CD8-positive, alpha-beta memory T cell (primary cell): ENCODE measurements at places on chromosomes 11 and 22. TPM values are rescaled to one million over a fixed set of nuclear protein-coding genes. Genes with fewer than 3 reads are reported as not detected.

DNA sequence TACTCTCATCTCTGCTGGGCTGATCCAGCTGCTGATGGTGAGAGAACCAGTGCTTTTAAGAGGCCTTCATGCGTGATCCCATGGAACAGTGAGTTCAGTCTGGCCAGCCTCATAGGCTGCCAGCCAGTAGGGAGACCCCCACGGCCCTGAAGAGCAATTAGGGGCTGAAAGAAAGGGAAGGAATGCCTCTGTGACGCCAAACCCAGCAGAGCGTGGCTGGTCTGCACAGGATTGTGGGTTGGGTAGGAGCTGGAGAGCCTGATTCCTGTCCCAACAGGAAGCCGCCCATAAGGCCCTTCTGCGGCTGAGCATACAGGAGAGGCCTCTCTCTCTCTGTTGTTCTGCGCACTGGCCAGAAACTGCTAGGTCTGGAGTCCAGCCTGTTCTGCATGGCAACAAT is 181.5 kb upstream of the E2F8 start:
- no peak overlapping the region for H3K4me3 ChIP-seq
- no peaks in the 10 kb centered on the region for H3K36me3 ChIP-seq
- no peaks in the 10 kb centered on the region for H3K4me1 ChIP-seq
- no peaks in the 10 kb centered on the region for H3K27me3 ChIP-seq

- no peak for DNase-seq
- H3K4me3 ChIP-seq, result no peak overlapping the region
- H3K27ac ChIP-seq, result no peak overlapping the region
- no peaks in the 10 kb centered on the region for H3K36me3 ChIP-seq
These were observed 4.2 kb downstream of the STARD10 start for GRCh38 chr11:72789493-72790131.

- peaks cover 14% of the 10 kb centered on the region for H3K4me1 ChIP-seq
- H3K27ac ChIP-seq, result peak overlapping the region; percentile 70
- H3K4me3 ChIP-seq, result peak overlapping the region; percentile 68
- H3K36me3 ChIP-seq, result no peaks in the 10 kb centered on the region
These were observed 18.8 kb upstream of the INCENP start for GRCh38 chr11:62104816-62105653.

- no peak overlapping the region for H3K4me3 ChIP-seq
- no peaks in the 10 kb centered on the region for H3K27me3 ChIP-seq
- peak overlapping the region; percentile 25 for H3K27ac ChIP-seq
- DNase-seq, result no peak
- no peaks in the 10 kb centered on the region for H3K36me3 ChIP-seq
- H3K4me1 ChIP-seq, result peaks cover 91% of the 10 kb centered on the region
These were observed 28.6 kb downstream of the PTPRJ start for GRCh38 chr11:48008951-48009270.

GRCh38 chr11:19176629-19177186 is 25.1 kb downstream of the CSRP3 start:
- H3K27ac ChIP-seq, result no peak overlapping the region
- DNase-seq, result no peak
- no peaks in the 10 kb centered on the region for H3K27me3 ChIP-seq
- no peaks in the 10 kb centered on the region for H3K4me1 ChIP-seq
- H3K36me3 ChIP-seq, result peaks cover 11% of the 10 kb centered on the region

DNA sequence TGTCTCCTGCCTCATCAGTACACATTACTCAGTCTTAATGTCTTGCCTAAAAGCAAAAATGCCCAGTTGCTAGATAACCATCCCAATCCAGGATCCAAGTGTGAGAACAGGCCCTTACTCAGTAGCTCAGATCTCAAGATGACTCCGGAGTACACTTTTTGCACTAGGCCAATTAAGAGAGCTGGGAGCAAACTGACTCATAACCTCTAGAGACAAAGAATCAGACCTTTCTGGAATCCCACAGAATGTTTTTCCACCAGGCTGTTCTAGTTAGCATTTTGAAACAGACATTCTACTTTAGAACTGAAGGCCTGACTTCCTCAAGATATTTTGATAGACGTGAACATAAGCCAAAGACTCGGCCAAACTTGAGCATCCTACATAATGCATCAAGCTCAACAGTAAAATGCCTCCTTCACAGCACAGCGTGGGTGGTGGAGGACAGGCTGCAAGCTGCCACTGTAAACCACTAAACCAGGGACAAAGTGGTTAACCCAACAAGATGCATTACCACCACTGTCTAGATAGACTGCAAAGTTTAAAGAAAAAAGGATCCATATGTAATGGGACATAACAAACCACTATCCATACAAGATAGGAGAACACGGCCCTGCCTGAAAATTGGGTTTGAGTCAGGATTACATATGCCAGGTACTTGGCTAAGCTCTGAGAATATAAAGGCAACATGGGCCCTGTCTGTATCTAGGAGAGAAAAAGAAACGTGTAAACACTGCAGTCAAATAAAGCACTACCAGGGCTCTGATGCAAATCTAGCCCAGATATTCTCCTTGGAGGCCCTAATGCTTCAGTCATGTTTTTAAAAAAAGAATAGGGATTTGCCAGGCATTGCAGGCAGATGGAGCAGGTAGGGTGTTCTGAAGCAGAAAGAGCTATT is 48.3 kb downstream of the MYH9 start:
- peaks cover 98% of the 10 kb centered on the region for H3K4me1 ChIP-seq
- no peak overlapping the region for H3K27ac ChIP-seq
- no peak for DNase-seq
- no peaks in the 10 kb centered on the region for H3K27me3 ChIP-seq
- H3K4me3 ChIP-seq, result no peak overlapping the region

DNA sequence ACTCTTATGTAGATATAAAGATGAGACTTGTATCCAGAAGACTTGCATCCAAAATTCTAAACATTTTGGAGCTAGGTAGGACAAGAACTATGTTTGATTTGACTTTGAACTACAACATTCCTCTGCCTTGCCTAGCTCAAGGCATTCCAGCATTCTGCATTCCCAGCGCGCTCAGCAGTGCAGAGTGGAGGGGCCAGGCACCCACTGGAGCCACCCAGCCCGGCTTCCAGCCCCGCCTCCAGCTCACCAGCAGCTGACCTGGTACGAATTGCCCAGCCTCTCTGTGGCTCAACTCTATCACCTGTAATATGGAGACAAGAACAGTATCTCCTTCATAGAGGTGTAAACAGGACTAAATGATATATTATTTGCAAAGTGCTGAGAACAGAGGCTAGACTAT is 28.8 kb downstream of the PRDM10 start:
- no peaks in the 10 kb centered on the region for H3K4me1 ChIP-seq
- H3K36me3 ChIP-seq, result no peaks in the 10 kb centered on the region
- H3K27me3 ChIP-seq, result no peaks in the 10 kb centered on the region
- H3K27ac ChIP-seq, result no peak overlapping the region
- no peak for DNase-seq

- no peaks in the 10 kb centered on the region for H3K4me1 ChIP-seq
- H3K36me3 ChIP-seq, result peaks cover 10% of the 10 kb centered on the region
- no peaks in the 10 kb centered on the region for H3K27me3 ChIP-seq
- DNase-seq, result no peak
- H3K4me3 ChIP-seq, result no peak overlapping the region
- H3K27ac ChIP-seq, result no peak overlapping the region
These were observed 173.9 kb downstream of the DDX10 start for GRCh38 chr11:108838792-108839105.

- H3K27ac ChIP-seq, result no peak overlapping the region
- peaks cover 6% of the 10 kb centered on the region for H3K4me1 ChIP-seq
- peaks cover 53% of the 10 kb centered on the region for H3K36me3 ChIP-seq
- H3K4me3 ChIP-seq, result no peak overlapping the region
- H3K27me3 ChIP-seq, result no peaks in the 10 kb centered on the region
These were observed 10.3 kb upstream of the RANBP1 start for GRCh38 chr22:20105456-20106204.

- no peak for DNase-seq
- H3K36me3 ChIP-seq, result no peaks in the 10 kb centered on the region
- H3K4me1 ChIP-seq, result peaks cover 63% of the 10 kb centered on the region
- H3K27ac ChIP-seq, result peak overlapping the region; percentile 96
- peak overlapping the region; percentile 76 for H3K4me3 ChIP-seq
These were observed 2.7 kb downstream of the AHNAK start for GRCh38 chr11:62543680-62544444.

DNA sequence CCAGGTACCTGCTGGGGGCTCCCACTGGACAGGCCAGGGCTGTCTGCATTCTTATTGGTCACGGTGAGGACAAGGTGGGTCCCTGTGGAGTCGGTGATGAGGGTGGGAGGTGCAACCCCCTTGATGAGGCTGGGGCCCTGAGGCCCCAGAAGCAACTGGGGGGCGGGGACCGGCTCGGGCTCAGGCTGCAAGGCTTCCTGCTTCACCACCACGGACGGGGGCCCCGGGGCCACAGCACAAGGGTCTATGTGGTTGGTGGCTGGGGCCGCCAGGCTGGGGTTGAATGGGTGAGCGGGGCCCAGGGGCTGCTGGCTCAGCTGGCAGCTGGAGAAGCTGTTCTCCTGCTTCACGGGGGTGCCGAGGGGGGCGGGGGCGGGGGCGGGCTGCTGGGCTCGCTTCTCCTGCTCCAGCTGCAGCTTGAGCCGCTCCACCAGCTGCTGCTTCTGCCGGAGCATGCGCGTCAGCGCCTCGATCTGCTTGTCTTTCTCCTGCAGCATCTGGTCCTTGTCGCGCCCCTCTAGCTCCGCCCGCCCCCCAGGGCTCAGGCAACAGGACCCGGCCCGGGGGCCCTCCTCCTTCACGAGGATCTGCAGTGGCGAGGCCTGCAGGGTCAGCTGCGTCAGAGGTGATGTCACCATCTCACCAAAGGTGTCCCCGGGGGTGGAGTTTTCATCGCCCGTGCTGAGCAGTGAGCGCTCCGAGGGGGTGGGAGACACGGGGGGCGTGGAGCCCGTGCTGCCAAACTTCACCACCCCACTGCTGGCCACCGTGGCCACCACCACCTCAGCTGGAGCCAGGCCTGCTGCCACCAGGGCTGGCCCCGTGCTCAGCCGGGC is 48.2 kb downstream of the SGSM3 start:
- no peaks in the 10 kb centered on the region for H3K27me3 ChIP-seq
- no peak overlapping the region for H3K27ac ChIP-seq
- peaks cover 50% of the 10 kb centered on the region for H3K36me3 ChIP-seq

DNA sequence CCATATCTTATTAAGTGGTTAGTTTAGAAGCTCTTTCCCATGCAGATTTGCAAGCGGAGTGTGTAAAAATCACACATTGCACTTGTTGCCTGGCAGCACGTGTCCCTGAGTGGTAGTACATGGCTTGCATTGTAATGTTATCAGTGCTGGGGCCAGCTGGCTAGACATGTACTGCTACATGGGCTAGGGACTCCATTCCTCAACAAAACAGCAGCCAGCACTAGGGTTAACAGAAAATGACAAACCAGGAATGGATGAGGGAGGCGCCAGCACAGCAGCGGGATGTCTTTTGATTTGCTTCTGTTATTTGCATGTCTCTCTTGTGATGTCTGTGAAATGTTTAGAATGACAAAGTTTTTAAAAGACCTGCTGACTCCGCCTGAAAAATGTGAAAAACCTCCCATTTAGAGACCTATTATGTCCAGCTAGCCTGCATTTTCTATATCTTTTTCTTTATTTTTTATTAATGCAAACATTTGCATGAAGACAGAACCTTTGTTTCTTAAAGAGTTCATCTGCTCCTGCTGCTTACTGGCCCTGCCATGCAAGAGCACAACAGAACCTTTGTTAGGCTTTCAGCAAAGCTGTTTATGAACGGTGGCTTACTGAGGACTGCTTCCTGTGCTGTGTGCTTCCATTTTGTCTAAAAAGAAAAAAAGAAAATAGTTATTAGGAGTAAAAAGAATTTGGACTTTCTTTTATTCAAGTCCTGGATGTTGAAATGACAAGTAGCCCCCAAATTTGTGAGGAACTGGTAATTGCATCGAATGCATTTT is 40.7 kb downstream of the CSTPP1 start:
- DNase-seq, result no peak
- no peak overlapping the region for H3K4me3 ChIP-seq
- no peak overlapping the region for H3K27ac ChIP-seq

GRCh38 chr11:110763249-110764011 is 51.2 kb upstream of the ARHGAP20 start:
- no peak overlapping the region for H3K4me3 ChIP-seq
- no peak for DNase-seq
- no peaks in the 10 kb centered on the region for H3K36me3 ChIP-seq
- H3K4me1 ChIP-seq, result no peaks in the 10 kb centered on the region
- no peaks in the 10 kb centered on the region for H3K27me3 ChIP-seq
- no peak overlapping the region for H3K27ac ChIP-seq

DNA sequence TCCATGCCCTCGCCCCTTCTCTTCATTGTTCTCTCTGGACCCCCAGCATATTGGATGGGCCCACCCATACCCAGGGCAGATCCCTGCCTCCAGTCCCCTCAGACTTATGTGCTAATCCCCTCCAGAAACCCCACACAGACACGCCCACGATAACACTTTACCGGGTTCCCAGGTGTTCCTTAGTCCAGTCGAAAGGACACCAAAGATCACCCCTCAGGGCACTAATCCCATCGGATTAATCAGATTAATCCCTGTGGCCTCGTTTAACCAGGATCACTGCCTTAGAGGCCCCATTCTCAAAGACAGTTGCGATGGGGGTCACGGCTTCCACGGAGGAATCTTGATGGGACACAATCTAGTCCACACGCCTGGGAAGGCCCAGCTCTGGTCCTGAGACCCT is 80.8 kb downstream of the SHANK2 start:
- H3K27ac ChIP-seq, result no peak overlapping the region
- DNase-seq, result no peak
- no peaks in the 10 kb centered on the region for H3K4me1 ChIP-seq
- no peak overlapping the region for H3K4me3 ChIP-seq
- no peaks in the 10 kb centered on the region for H3K27me3 ChIP-seq

GRCh38 chr11:130469181-130469580 is 20.7 kb downstream of the ADAMTS15 start:
- no peaks in the 10 kb centered on the region for H3K36me3 ChIP-seq
- no peaks in the 10 kb centered on the region for H3K27me3 ChIP-seq
- H3K4me3 ChIP-seq, result no peak overlapping the region
- H3K27ac ChIP-seq, result no peak overlapping the region

DNA sequence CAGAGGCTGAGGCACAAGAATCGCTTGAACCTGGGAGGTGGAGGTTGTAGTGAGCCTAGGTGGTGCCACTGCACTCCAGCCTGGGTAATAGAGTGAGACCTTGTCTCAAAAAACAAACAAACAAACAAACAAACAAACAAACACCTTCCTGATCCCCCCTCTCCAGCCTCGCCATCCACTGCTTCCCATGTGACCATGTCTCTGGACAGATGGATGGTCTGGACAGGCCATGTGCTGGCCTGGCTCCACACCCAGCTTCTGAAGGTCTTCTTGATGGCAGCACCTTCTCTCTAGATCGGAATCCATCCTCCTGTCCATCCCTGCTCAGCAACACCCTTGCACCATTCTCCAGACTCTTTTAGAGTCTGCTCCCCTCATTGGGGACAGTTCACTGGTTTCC is 10.7 kb upstream of the PEX26 start:
- no peaks in the 10 kb centered on the region for H3K36me3 ChIP-seq
- H3K27ac ChIP-seq, result no peak overlapping the region
- no peaks in the 10 kb centered on the region for H3K4me1 ChIP-seq
- peaks cover 23% of the 10 kb centered on the region for H3K27me3 ChIP-seq
- DNase-seq, result no peak
- no peak overlapping the region for H3K4me3 ChIP-seq

OPCML gene
- total RNA-seq, result not detected

SUSD2 gene
- total RNA-seq, result 0.48 TPM

IL18 gene
- total RNA-seq, result not detected

PNPLA5 gene
- total RNA-seq, result not detected

TMEM45B gene
- total RNA-seq, result 0.58 TPM

UCP3 gene
- 2.8 TPM for total RNA-seq

GLYATL2 gene
- total RNA-seq, result not detected

ROBO4 gene
- not detected for total RNA-seq
